ENCODE measurements at places on chromosomes 4 and X.

GRCh38 chr4:18213576-18214198 lies 192.1 kb upstream of the LCORL start:
- no peak for DNase-seq

DNA sequence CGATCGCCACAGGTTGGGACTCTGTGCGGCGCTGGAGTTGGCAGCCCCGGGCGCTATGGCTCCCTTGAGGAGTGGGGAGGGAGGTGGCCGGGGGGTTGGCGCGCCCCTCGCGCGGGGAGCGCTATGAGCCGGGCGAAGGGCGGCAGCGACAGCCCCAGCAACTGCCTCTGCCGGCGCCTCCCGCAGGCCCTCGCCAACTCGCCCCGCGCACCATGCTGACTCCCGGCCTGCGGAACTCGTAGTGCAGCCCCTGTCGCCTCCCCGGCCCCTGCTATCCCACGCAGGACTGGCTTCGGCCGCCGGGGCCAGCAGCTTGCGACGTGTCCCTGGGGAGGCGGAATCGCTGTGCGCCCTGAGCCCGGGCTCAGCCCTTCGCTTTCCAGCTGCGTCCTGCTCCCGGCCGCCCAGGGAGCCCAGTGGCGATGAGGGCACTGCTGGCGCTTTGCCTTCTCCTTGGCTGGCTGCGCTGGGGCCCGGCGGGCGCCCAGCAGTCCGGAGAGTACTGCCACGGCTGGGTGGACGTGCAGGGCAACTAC lies 415 bp downstream of the SHISA3 start:
- DNase-seq = no peak

- DNase-seq = no peak
Observed at GRCh38 chr4:3396600-3396999, 45.2 kb upstream of the HGFAC start.

GRCh38 chr4:143381189-143382118 lies 44.8 kb downstream of the GAB1 start:
- DNase-seq = peak; percentile 29

- DNase-seq = no peak
Observed at GRCh38 chr4:175394208-175394607, 417.9 kb downstream of the GPM6A start.
